Muscle of leg (tissue), 16 donors: ENCODE measurements at places on chromosomes 1 and 21. TPM values are rescaled to one million over a fixed set of nuclear protein-coding genes. Genes with fewer than 3 reads are reported as not detected.

The SELP gene
- 1.2 TPM for total RNA-seq

The ZNF670 gene
- total RNA-seq: 3.5 TPM

The GFI1 gene
- 0.13 TPM for total RNA-seq

GRCh38 chr1:147169840-147170674 lies 2.2 kb downstream of the PRKAB2 start:
- H3K4me3 ChIP-seq: no peak overlapping the region
- H3K27ac ChIP-seq: no peak overlapping the region
- no peaks in the 10 kb centered on the region for H3K27me3 ChIP-seq
- DNase-seq: no peak

GRCh38 chr1:147837129-147837963 lies 65.2 kb upstream of the GJA8 start:
- DNase-seq: no peak
- H3K4me3 ChIP-seq: no peak overlapping the region
- no peaks in the 10 kb centered on the region for H3K36me3 ChIP-seq
- H3K27me3 ChIP-seq: no peaks in the 10 kb centered on the region
- H3K4me1 ChIP-seq: peaks cover 2% of the 10 kb centered on the region

DNA sequence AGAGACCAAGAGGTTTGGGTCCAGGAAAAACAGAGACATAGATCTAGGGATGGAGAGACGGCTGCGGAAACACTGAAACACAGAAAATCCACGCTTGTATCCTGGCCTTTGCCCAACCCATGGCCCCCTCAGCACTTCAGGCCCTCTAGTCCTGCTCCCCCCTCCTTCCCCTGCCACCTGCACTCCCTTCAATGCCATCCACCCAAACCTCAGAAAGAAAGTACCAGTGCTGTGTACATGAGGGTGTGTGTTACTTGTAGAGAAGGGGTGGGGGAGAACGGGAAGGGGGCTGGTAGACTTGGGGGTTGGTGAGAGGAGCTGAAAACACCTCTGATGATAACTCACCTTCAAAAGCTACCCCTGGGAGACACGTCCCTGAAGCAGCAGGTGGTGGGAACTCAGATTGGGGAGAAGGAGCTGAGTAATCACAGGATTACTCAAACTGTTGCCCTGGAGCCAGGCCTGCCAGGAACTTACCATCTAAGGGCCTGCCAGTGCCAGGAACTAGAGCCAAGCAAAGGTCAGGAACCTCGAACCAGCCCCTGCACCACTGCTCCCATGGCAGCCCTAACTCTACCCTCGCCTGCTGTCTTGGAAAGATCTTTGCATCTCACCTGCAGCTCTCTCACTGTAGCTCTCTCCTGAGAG lies 11.5 kb downstream of the RORC start:
- peaks cover 2% of the 10 kb centered on the region for H3K36me3 ChIP-seq
- no peak for DNase-seq

DNA sequence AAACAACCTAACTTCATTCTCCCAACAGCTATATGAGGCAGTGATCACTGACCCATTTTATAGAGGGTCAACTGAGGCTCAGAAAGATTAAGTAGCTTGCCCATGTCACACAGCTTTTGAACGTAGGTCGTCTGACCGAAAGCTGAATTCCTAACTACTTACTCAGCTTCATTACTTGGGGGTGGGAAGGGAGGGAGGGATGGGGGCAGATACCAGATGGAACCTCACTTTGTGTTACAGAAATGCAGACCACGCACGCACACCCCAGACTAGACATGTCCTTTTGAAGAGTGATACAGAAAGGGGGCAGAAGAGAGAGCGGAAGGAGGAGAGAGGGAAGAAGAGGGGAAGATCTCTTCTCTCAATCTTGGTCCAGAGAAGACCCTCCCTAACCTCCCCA lies 2.3 kb downstream of the ADGRB2 start:
- H3K36me3 ChIP-seq: no peaks in the 10 kb centered on the region
- H3K4me3 ChIP-seq: no peak overlapping the region
- no peak for DNase-seq
- H3K27ac ChIP-seq: no peak overlapping the region
- peaks cover 43% of the 10 kb centered on the region for H3K27me3 ChIP-seq
- H3K4me1 ChIP-seq: peaks cover 57% of the 10 kb centered on the region

GRCh38 chr1:160416369-160416768 lies 16.0 kb downstream of the VANGL2 start:
- H3K4me3 ChIP-seq: no peak overlapping the region
- peaks cover 48% of the 10 kb centered on the region for H3K36me3 ChIP-seq
- DNase-seq: no peak
- no peak overlapping the region for H3K27ac ChIP-seq
